Ecto neural progenitor cell (in vitro differentiated cells): ENCODE measurements at places on chromosomes 1 and 21.

DNA sequence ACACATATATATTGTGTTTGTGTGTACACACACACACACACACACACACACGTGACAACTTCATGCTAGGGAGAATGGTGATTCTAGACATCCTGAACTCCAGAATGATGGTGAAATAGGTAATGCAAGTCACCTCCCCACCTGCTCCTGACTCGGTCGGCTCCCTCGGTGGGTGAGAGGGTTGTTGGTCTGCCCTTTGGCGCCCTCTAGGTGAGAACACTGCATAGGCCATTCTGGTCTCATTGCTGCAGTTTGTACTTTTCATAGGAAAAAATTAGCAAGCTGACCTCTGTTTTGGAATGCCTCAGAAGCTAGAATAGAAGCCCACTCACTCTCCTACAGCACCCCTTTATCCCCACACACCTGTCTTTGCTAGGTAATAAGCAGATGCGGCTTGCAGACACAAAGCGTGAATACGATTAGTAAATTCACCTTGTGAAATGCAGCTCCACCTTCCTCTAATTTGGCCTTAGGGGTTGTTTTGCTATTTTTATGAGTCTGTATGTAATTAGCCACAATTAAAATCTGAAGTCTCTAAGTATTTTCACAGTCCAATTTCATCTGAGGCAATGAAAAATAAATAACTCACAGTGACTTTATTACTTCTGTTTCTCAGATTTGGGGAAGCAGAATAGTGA lies 130.0 kb upstream of the KCNJ15 start:
- DNase-seq, result peak; percentile 80

GRCh38 chr1:209155546-209155945 lies 428.0 kb upstream of the CAMK1G start:
- no peak for DNase-seq

DNA sequence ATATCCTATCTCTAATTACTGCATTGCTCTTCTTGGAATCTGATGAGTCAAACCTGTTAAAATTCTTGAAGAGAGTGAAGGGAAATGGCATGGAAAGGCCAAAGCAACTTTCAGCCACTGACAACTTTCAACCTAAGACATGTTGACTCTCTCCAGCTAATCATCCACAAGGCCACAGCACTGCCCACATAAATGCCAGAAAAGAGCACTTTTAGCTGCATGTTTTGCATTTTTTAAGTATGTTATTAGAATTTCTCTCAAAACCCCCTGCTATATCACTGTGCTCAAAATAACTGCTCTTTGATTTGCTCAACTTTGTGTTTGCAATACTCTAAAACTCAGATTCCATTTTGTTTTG lies 352.5 kb downstream of the ADGRL2 start:
- no peak for DNase-seq

DNA sequence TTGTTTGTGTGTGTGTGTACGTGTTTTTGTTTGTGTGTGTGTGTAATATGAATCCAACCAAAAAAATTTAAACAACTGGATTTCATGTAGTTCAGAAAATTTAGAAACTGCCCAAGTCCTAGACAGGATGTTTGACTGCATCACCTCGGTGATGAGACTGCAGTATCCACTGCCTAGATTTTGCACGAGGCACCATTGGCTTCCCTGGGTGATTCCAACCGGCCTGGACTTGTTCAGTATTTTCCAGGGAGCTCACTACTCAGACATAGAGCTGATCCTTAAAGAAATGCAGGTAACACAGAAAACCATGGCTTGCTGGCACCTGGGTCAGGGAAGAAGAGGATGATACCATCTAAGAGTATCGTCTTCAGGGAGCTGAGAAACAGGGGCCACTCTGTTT lies 18.2 kb upstream of the KCNK2 start:
- no peak for DNase-seq

DNA sequence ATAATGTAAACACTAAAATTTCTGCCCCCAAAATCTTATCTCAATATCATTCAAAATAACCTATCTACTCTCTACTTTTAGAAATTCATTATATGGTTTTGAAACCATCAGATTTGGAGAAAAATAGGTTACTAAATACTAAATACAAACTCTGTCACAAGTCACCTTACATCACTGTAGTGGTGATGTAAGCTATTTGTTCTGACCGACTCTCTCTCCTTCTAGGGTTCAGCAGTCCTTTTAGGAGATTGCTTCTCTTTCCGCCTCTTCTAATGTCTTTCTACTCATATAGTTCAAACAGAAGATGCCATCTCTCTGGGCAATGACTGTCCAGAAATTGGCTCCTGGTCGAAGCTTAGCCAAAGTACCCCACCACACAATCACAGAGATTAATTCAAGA lies 93.1 kb downstream of the EPS15 start:
- no peak for DNase-seq

DNA sequence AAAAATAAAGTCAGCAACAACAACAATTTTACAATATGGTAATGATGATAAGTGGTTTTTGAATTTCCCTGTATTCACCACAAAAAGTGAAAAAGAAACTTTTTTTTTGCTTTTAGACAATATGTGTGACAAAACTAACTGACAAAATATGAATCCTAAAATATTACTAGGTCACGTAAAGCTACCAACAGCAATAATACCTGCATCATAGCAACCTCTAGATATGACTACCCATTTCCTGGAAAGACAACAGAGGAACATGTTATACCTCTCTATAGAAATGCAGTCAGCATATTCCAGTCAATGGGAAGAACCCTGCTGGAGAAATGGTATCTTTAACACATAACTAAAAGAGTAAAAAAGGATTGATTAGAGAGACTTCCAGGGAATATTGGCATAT lies 73.7 kb downstream of the PDE4B start:
- no peak for DNase-seq

GRCh38 chr1:164223378-164223777 lies 335.6 kb upstream of the PBX1 start:
- DNase-seq, result no peak

GRCh38 chr1:245888809-245889208 lies 618.3 kb downstream of the SMYD3 start:
- no peak for DNase-seq

GRCh38 chr1:23394684-23395083 lies 25.0 kb upstream of the ZNF436 start:
- no peak for DNase-seq

GRCh38 chr1:200856716-200857357 lies 15.9 kb upstream of the GPR25 start:
- DNase-seq, result no peak

DNA sequence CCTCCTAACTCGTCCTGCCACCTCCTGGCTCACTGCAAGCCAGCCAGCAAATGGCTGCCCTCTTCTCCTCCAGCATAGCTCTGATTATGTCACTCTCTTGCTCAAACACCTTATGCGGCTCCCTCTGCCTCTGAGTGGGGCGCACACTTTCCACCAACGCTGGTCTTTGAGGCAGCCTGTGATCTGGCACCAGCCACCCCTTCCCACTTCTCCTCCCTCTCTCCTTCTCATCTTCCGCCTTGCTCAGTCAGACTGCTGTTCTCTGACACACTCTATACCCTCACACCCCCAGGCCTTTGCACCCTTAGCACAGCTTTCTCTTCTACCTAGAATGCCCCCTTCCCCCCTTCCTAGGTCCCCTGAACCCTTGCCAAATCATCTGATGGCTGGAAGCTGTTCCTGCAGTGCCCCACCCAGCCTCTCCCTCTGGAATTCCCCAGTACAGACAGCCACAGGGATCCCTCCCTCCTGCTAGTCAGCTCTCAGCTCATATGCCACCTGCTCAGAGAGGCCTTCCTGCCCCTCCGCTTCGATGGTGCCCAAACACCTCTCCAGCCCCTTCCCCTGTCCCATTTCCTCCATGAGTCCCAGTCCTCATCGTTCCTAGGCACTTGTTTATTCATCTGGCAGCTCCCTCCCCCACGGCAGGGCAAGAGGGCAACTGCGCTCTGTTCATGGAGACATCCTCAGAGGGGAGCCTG lies 21.7 kb upstream of the PEF1 start:
- DNase-seq, result no peak
